ENCODE measurements at places on chromosomes 2 and 18.

GRCh38 chr2:94987074-94988020 is 38.2 kb upstream of the MAL start:
- no peak for DNase-seq

- DNase-seq: no peak
Measured at GRCh38 chr2:68125821-68126220, 31.9 kb upstream of the PNO1 start.

GRCh38 chr2:130808482-130809268 is 28.0 kb upstream of the ARHGEF4 start:
- DNase-seq: no peak

DNA sequence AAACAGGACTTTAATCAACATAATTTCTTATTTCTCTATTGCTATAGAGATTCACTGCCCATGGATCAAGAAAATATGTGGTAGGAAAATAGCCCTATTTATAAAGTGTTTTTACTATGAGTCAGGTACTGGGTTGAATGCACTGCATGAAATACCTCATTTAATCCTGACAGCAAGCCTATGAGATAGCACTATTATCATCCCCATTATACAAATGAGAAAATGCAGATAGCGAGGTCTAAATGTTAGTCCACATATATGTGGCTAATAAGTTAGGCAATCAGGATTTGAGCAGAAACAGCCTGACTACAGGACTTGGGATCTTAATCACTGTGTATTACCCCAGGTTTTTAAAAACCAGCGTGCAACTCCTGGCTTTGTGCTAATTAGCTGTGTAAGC is 8.5 kb upstream of the LYPD1 start:
- DNase-seq: no peak

GRCh38 chr2:209806318-209806717 is 34.7 kb downstream of the UNC80 start:
- no peak for DNase-seq

- DNase-seq: no peak
Measured at GRCh38 chr18:76980663-76981395, 151.8 kb downstream of the MBP start.

GRCh38 chr2:114762986-114763385 is 320.5 kb downstream of the DPP10 start:
- no peak for DNase-seq

- DNase-seq: no peak
Measured at GRCh38 chr2:154189953-154190352, 318.2 kb downstream of the GALNT13 start.

All from activated naive CD4-positive, alpha-beta T cell treated with anti-CD3 and anti-CD28 coated beads, Interleukin-2, amount 10 ng/mL, durations not matched to agents 7 days and 5 days (primary cell).